ENCODE measurements at places on chromosomes 11 and 22.

GRCh38 chr11:94243571-94244515 is 60.5 kb upstream of the IZUMO1R start:
- no peak for DNase-seq

- no peak for DNase-seq
Observed at GRCh38 chr22:40819599-40820140, 524 bp upstream of the SLC25A17 start.

DNA sequence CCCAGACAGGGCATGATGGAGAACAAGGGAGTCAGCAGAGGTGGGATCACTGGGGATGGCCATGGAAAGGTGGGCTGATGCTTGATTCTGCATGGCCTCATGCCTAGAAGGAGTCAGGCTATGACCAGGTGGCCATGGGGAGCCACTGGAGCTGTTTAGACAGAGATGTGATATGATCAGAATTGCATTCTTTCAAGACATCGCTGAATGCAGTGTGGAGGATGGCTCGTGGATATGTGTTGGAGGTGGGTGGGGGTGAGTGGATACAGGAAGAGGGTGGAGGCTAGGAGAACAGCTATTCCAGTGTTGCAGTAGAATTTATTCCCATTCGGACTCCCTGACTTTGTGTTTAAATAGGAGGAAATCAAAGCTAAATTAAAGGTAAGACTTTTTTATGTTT is 841.1 kb downstream of the NTM start:
- no peak for DNase-seq

- no peak for DNase-seq
Observed at GRCh38 chr22:39806109-39806508, 87.5 kb downstream of the ENTHD1 start.

- DNase-seq: no peak
Observed at GRCh38 chr22:41876675-41877074, 38.2 kb downstream of the SHISA8 start.

- no peak for DNase-seq
Observed at GRCh38 chr11:95456714-95457491, 225.9 kb upstream of the SESN3 start.

GRCh38 chr11:76256448-76256847 is 50.1 kb upstream of the WNT11 start:
- DNase-seq: no peak

DNA sequence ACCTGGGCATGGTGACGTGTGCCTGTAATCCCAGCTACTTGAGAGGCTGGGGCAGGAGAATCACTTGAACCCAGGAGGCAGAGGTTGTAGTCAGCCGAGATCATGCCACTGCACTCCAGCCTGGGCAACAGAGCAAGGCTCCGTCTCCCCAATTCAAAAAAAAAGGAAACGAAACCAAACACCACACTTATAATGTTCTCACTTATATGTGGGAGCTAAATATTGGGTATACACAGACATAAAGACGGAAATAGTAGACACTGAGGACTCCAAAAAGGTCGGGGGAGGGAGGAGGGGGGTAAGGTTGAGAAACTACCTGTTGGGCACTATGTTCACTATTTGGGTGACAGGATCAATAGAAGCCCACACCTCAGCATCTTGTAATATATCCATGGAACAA is 94.3 kb downstream of the GAB2 start:
- DNase-seq: no peak

DNA sequence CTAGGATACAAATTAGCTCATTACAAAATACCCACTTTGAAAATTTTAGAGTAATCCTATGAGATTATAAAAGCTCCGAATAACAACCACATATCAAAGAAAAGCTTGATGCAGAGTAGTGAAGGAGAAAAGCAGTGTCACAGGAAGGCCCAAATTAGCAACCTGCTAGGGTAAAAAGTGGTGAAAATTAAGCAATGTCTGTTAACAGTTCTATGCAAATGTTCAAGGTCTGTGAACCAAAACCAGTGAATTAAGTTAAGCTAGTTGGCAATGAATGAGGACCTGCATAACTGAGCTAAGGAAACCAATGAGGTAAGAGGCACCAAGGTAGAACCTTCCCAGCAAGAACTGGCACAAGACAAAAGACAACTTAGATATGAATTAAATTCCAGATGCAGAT is 29.6 kb downstream of the PRDM10 start:
- no peak for DNase-seq

DNA sequence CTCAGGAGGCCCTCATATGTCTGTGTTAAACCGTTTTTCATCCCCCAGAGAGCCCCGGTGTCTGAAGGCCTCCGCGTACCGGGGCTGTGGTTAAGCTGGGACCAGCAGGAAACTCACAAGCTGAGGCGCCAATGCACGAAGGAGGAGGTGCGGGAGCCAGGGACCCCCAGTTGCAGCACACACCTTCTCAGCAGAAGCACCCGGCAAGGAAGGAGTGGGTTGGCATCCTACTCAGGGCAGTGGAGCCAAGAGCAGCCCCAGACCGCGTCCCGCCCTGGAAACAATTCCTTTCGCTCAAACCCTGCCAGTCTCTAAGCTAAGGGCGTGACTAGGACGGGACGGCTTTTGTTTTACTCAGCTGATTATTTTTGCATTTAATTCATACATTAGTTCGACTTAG is 726.9 kb downstream of the BRD1 start:
- DNase-seq: no peak

DNA sequence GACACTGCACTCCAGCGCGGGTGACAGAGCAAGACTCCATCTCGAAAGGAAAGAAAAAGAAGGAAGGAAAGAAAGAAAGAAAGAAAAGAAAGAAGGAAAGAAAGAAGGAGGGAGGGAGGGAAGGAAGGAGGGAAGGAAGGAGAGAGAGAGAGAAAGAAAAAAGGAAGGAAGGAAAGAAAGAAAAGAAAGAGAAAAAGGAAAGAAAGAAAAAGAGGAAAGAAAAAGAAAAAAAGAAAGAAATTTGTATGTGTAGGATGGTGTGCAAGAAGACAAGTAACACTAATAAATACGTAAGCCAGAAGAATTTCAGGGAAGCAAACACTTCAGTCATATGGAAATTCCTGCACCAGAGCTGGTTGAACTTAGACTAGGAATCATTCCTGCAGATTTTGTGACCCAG is 618 bp downstream of the OR8D1 start:
- no peak for DNase-seq

DNA sequence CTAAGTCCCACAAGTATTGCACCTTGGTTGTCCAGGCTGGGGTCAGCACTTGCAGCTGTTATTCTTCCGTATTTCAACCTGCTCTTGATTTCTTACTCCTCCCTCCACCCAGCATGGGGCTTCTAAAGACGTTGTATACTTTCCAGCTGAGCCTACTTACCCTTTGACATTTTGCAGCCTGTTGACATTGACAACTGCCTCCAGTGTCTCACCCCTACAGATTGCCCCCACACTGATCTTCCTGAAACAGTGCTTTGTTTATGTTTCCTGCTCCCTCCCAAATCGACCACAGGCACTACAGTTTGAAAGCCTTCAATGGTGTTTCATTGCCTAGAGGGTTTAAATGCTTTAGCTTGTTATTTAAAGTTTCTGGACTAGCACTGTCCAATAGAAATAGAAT is 56.6 kb downstream of the FAM83F start:
- DNase-seq: no peak

- DNase-seq: no peak
Observed at GRCh38 chr11:44143987-44144909, 48.8 kb downstream of the EXT2 start.

- DNase-seq: no peak
Observed at GRCh38 chr11:117902001-117902845, 25.8 kb upstream of the FXYD6 start.

- no peak for DNase-seq
Observed at GRCh38 chr11:61089806-61090491, 12.3 kb upstream of the CD5 start.

GRCh38 chr11:128662960-128663359 is 30.9 kb upstream of the FLI1 start:
- no peak for DNase-seq

DNA sequence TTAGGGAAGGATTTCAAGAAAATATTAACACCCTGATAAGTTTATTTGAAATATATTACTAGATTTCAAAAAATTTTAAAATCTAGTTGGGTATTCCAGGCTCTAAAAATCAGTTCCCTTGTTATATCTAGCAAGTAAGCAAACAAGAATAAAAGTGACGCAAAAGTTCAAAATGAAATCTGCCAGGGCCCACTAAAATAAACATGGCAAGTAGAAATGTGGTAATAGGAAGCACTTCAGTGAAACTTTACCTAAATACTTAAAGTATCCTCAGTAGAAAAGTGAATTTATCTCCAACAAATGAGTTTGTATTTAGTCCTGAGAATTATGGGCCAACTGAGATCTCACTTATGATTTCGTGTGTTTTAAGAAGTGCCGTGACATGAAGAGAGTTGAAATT is 23.6 kb downstream of the POLD3 start:
- DNase-seq: no peak

- peak; percentile 60 for DNase-seq
Observed at GRCh38 chr11:124070915-124071622, 29.9 kb upstream of the OR10G7 start.

DNA sequence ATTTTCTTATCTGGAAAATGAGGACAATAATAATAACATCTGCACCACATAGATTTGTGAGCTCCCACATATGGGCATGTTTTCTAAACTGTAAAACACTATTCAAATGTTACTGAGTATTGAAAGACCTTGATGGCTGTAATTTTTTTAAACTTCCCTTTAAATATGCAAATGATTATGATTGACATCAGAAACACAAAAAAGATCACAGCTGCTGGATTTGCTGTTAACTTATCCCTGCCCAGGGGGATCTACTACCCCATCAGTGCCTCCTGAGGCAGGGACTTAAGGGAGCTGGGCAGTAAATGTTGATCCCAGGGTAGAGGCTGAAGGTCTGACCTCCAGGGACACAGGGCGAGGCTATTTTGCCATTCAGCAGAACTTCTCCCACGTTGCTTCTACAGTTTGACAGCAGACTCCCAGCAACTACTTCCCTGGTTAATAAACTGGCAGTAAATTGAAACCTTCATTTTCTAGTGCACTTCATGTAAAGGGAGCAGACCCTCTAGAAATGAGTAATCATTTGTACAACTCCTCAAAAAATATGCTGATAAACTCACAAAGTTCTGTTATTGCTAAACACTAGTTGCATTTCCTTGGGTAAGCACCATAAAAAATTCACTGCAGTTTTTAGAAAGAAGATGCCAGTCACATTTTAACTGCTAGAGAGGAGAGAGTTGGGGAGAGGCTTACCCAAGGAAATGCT is 20.3 kb downstream of the TMPRSS5 start:
- DNase-seq: no peak

DNA sequence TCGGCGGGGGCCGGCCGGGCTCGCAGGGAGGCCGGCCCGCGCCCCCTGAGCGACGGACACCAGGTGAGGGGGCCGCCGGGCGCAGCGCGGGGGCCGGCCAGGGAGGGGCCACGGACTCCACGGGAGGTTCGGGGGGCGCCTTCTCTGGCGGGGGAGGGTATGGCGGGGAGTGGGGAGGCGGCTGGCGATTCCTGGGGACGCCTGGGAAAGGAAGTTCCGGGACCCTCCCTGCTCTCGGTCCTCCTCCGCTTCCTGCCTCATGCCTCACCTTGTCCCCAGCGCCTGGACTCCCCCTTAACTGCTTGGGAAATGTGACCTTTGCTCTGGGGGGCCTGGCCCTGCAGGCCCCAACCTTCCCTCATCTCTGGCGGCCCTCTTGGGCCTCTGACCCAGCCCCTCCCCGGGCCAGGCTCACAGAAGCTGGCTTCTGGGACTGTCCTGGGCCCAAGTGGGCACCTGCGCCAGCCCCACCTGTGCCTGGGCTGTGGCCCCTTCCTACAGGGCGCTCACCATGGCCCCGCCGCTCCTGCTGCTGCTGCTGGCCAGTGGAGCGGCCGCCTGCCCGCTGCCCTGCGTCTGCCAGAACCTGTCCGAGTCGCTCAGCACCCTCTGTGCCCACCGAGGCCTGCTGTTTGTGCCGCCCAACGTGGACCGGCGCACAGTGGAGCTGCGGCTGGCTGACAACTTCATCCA is 516 bp downstream of the LRFN4 start:
- DNase-seq: no peak

DNA sequence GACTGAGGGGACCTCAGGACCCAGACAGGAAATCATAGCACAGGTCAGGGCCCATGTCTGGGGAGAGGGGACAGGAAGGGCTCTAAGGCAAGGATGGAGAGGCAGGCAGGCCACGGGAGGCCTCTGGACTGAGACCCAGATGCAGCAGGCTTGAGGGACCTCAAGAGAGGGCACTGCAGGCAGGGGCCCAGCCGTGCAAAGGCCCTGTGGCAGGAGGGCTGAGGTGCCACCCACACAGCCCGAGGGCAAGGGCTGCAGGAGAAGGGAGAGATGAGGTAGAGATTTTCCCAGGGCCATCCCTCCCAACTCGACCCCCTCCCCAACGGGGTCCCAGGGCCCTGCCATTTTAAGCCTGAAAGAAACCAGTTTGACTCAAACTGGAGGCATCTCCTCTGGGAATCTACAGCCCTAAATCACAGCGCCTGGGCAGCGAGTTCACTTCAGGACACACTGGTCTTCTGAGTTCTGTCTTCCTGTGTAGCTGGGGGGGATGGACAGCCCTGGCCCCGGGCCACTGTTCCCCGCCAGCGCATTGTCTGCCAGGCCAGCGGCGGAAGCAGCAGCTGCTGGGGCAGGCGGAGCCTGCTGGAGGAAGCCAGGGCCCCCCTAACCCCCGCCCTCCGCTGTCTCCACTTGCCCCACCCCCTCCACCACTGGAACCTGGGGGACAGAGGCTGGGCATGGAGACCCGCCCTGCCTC is 20.3 kb upstream of the WNT7B start:
- DNase-seq: no peak

DNA sequence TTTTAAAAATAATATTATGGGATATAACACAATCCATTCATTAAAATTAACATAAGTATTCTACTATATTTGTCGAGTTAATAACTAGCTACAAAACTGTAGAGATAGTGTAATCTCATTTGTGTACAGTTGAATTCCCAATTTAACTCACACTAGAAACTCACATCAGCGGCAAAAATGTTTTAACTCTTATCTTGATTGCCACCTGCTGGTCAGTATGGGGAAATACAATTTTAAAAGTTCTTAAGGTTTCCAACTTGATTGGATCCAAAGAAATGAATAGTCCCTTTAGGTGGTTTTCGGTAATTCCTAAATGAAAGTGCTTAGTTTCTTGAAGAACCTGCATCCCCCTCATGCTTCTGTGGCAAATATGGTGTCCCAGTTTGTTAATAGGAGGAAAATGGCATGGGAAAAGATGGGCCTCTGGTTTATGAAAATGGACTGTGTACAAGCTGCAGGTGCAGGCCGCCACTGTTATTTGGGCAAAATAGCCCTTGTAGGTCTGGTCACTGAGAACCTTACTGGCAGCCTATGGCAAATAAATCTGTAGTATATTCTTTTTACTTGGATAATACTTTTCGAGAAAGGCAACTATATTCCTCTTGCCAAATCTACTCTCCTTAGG is 33.7 kb upstream of the SLC17A6 start:
- no peak for DNase-seq

GRCh38 chr11:36019005-36019596 is 75.2 kb downstream of the LDLRAD3 start:
- no peak for DNase-seq

All from activated naive CD8-positive, alpha-beta T cell treated with anti-CD3 and anti-CD28 coated beads for 36 hours (primary cell).